ENCODE measurements at places on chromosomes 4 and X.
A peak's percentile ranks its signal among the peaks of the same experiment; 100 is the strongest.

DNA sequence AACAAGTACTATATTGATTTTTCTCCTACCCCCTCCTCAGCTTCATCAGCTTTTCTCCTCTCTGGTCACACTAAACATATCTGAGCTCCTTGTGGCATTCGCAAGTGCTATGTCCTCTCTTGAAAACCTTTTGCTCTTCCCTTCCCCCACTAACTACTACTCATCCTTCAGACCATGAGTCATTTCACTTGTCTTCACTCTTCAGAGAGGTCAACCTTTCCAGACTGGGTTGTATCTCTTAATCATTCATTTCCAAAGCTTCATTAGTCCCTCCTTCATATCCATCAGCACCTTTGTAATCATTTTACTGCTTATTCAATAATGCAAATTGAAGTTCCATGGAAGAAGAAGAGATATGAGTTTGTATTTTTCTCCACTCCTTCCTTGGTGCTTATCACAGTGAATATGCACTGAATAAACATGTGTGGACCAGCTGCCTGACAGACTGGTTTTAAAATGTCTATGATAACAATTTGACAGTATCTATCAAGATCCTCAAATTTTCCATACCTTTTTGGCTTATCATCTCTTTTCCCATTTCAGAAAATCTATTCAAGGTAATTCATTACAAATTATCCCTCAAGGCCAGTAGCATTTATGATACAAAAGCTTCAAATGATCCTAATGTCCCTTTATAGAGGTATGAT is 28.4 kb downstream of the DDX60L start:
- no peak overlapping the region for H3K4me3 ChIP-seq
- peaks cover 36% of the 10 kb centered on the region for H3K36me3 ChIP-seq

DNA sequence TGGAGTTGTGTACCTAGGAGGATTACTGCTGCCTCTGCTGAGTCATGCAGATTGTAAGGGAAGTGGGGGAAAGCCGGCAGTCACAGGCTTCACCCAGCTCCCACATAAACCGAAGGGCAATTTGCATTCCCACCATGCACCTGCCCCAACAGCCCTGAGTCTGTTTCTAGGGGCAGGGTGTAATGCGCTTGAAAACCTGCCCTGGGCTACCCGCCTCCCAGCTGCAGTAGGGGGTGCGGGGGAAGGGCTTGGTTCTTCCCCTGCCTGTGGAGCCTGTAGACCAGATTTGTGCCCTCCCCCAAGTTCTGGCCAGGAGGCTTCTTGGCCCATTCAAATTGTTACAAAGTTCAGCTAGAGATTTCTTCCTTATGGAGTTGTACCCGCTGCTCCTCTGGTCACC is 269.2 kb upstream of the DDX53 start:
- no peak overlapping the region for H3K27ac ChIP-seq
- no peaks in the 10 kb centered on the region for H3K27me3 ChIP-seq
- no peak overlapping the region for H3K4me3 ChIP-seq
- no peaks in the 10 kb centered on the region for H3K36me3 ChIP-seq
- no peak for DNase-seq
- no peaks in the 10 kb centered on the region for H3K4me1 ChIP-seq

GRCh38 chr4:89519771-89520320 is 212.2 kb upstream of the GPRIN3 start:
- no peak overlapping the region for H3K4me3 ChIP-seq
- no peak overlapping the region for H3K27ac ChIP-seq
- no peak for DNase-seq
- no peaks in the 10 kb centered on the region for H3K27me3 ChIP-seq

GRCh38 chr4:120773641-120774040 is 148.9 kb downstream of the PRDM5 start:
- H3K4me3 ChIP-seq = no peak overlapping the region
- H3K27me3 ChIP-seq = no peaks in the 10 kb centered on the region
- no peaks in the 10 kb centered on the region for H3K4me1 ChIP-seq
- no peak for DNase-seq
- no peaks in the 10 kb centered on the region for H3K36me3 ChIP-seq
- H3K27ac ChIP-seq = no peak overlapping the region

- no peaks in the 10 kb centered on the region for H3K27me3 ChIP-seq
- H3K27ac ChIP-seq = no peak overlapping the region
- no peak for DNase-seq
- H3K4me1 ChIP-seq = no peaks in the 10 kb centered on the region
- no peaks in the 10 kb centered on the region for H3K36me3 ChIP-seq
These were observed 71.7 kb downstream of the FANCB start for GRCh38 chrX:14801136-14801535.

DNA sequence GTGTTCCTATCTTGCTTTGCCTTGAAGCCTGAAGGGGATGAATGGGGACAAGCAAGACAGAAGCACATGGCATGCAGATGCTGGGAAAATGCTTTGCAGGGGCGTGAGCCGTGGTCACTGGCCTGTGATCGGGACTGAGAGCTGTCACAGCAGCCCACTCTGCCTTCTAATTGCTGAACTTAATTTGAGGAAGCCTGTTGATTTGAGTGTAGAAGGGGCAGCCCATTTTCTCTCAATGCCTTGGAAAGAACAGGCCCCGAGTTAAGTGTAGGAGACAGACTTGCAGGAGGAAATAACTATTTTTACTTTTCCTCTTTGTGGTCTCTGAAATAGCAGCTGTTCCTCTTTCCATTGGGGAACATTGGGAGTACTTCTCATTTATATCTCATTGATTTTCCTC is 26.1 kb upstream of the TBC1D1 start:
- H3K4me1 ChIP-seq = no peaks in the 10 kb centered on the region
- no peak for DNase-seq
- no peak overlapping the region for H3K4me3 ChIP-seq
- H3K36me3 ChIP-seq = peaks cover 31% of the 10 kb centered on the region
- H3K27ac ChIP-seq = no peak overlapping the region

GRCh38 chr4:7861440-7861881 is 78.2 kb downstream of the AFAP1 start:
- no peaks in the 10 kb centered on the region for H3K4me1 ChIP-seq
- H3K27me3 ChIP-seq = no peaks in the 10 kb centered on the region
- H3K4me3 ChIP-seq = no peak overlapping the region
- H3K27ac ChIP-seq = no peak overlapping the region
- no peaks in the 10 kb centered on the region for H3K36me3 ChIP-seq
- DNase-seq = no peak

GRCh38 chrX:1244164-1245076 is 24.2 kb upstream of the CSF2RA start:
- H3K27ac ChIP-seq = no peak overlapping the region
- H3K4me3 ChIP-seq = no peak overlapping the region
- no peaks in the 10 kb centered on the region for H3K27me3 ChIP-seq
- DNase-seq = no peak
- H3K4me1 ChIP-seq = peaks cover 49% of the 10 kb centered on the region

GRCh38 chr4:99817309-99817890 is 773 bp downstream of the DAPP1 start:
- H3K4me1 ChIP-seq = peaks cover 18% of the 10 kb centered on the region
- peak overlapping the region; percentile 62 for H3K4me3 ChIP-seq
- DNase-seq = peak; percentile 62
- H3K27me3 ChIP-seq = no peaks in the 10 kb centered on the region
- no peaks in the 10 kb centered on the region for H3K36me3 ChIP-seq

- no peaks in the 10 kb centered on the region for H3K36me3 ChIP-seq
- H3K27ac ChIP-seq = no peak overlapping the region
- no peaks in the 10 kb centered on the region for H3K27me3 ChIP-seq
These were observed 84.6 kb upstream of the RPL34 start for GRCh38 chr4:108535757-108536156.

DNA sequence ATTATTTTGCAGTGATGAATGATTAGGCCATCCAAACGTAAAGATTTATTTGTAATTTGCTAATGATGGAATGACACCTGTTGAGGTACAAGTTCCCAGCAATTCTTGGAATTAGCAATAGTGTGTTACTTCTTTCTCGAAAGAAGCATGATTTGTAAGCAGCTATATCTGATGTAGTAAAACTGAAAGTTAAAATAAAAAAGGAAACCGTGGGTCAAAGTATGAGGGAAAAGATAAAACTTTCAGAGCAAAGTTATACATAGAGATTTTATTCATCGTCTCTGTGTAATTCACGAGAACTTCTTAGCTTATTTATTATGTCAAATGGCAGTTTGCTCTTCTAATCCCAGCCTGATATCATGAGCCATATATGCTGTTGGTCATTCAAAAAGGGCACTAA is 59.0 kb downstream of the NFKB1 start:
- peaks cover 8% of the 10 kb centered on the region for H3K4me1 ChIP-seq

DNA sequence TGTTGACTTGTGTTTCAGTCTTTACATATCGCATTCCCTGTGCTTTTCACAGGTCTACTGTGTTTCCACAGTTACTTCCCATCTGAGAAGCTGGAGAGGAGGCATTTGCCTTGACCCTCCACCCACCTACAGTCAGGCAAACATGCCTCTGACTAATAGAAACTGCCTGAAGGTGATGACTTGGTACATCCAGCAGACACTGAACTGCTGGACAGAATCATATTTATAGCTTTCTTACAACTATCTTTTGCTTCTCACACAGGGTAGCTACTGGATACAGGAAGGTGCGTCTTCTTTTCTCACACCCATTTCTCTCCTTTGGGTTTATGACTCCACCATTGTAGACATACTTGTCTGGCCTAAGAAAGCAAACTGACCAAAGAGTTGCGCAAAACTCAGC is 58.0 kb downstream of the VGLL1 start:
- no peaks in the 10 kb centered on the region for H3K27me3 ChIP-seq
- DNase-seq = no peak
- H3K36me3 ChIP-seq = no peaks in the 10 kb centered on the region
- no peak overlapping the region for H3K27ac ChIP-seq

DNA sequence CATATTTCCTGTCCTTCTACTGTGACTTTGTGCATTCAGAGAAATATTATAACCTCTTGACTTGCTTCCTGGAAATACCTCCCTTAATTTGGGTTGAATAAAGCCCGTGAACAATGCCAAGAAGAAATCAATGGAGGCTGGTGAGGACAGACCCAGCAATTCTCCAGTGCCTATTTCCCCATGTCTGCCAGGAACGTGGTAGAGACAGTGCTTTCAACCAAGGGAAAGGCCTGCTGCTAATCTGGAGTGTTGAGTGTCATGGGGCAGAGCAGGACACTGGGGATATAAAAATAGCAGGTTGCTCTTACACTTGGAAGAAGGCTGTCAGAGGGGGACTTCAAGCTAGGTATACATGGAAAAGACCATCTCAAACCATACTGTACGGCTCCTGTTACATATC is 19.9 kb downstream of the TSC22D3 start:
- no peaks in the 10 kb centered on the region for H3K27me3 ChIP-seq
- H3K4me3 ChIP-seq = no peak overlapping the region
- H3K36me3 ChIP-seq = no peaks in the 10 kb centered on the region
- H3K4me1 ChIP-seq = no peaks in the 10 kb centered on the region
- no peak overlapping the region for H3K27ac ChIP-seq
- DNase-seq = no peak

GRCh38 chr4:26238426-26238777 is 82.4 kb upstream of the RBPJ start:
- H3K27me3 ChIP-seq = no peaks in the 10 kb centered on the region
- no peak for DNase-seq
- no peak overlapping the region for H3K4me3 ChIP-seq
- no peaks in the 10 kb centered on the region for H3K4me1 ChIP-seq

GRCh38 chr4:145937971-145938611 is 532 bp downstream of the ZNF827 start:
- H3K36me3 ChIP-seq = no peaks in the 10 kb centered on the region
- H3K4me1 ChIP-seq = peaks cover 16% of the 10 kb centered on the region
- peak; percentile 33 for DNase-seq

- no peak overlapping the region for H3K4me3 ChIP-seq
- no peaks in the 10 kb centered on the region for H3K36me3 ChIP-seq
- no peaks in the 10 kb centered on the region for H3K4me1 ChIP-seq
- peak overlapping the region; percentile 41 for H3K27ac ChIP-seq
- H3K27me3 ChIP-seq = no peaks in the 10 kb centered on the region
- DNase-seq = no peak
These were observed 109.5 kb upstream of the MYOZ2 start for GRCh38 chr4:119025916-119026661.

DNA sequence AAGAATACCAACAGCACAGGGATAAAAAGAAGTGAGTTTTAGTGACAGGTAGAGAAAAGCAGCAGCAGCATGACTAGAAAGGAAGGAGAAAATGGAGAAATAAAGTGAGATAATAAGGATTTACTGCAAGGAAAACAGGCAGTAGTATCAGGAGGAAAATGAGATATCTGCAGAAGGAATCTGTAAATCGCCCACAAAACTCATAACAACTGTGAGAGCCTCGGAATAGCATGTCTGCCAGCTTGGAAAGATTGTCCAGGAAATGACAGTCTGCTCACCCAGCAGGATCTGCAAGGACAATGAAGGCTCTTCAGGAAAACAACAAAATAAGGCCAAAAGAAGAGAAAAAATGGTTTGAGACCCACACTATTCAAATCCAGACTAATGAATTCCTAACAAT is 47.4 kb downstream of the CXXC4 start:
- no peak overlapping the region for H3K27ac ChIP-seq
- no peak for DNase-seq
- no peaks in the 10 kb centered on the region for H3K27me3 ChIP-seq

- H3K27me3 ChIP-seq = peaks cover 8% of the 10 kb centered on the region
- DNase-seq = no peak
- no peaks in the 10 kb centered on the region for H3K4me1 ChIP-seq
- no peak overlapping the region for H3K27ac ChIP-seq
- no peak overlapping the region for H3K4me3 ChIP-seq
- no peaks in the 10 kb centered on the region for H3K36me3 ChIP-seq
These were observed 1.8 kb downstream of the CPZ start for GRCh38 chr4:8594097-8595038.

GRCh38 chr4:86968547-86968946 is 33.7 kb downstream of the AFF1 start:
- H3K27me3 ChIP-seq = no peaks in the 10 kb centered on the region
- peaks cover 3% of the 10 kb centered on the region for H3K4me1 ChIP-seq
- DNase-seq = no peak
- no peak overlapping the region for H3K4me3 ChIP-seq

- H3K36me3 ChIP-seq = no peaks in the 10 kb centered on the region
- no peak overlapping the region for H3K27ac ChIP-seq
- no peaks in the 10 kb centered on the region for H3K4me1 ChIP-seq
- H3K27me3 ChIP-seq = no peaks in the 10 kb centered on the region
These were observed 1130.9 kb upstream of the PRKX start for GRCh38 chrX:4844376-4844775.

DNA sequence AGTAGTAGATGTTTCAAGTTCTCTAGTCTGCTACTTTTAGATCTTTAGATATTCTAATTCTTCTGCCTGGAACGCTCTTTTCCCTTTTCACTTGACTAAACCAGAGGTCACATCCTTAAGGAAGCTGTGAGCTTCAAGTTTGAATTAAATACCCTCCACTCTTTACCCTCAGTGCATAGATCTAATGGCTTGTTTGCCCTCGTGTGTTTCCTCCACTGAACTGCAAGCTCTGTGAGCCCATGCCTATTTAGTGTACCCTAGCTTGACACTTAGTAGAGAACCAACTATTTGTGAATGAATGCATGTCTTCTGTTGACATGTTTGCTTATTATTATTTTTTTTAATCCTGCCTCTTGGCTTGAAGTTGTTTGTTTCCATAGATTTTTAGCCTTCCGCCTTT is 138.3 kb downstream of the PDE5A start:
- DNase-seq = peak; percentile 6
- no peak overlapping the region for H3K4me3 ChIP-seq
- peaks cover 11% of the 10 kb centered on the region for H3K36me3 ChIP-seq
- H3K4me1 ChIP-seq = no peaks in the 10 kb centered on the region
- no peak overlapping the region for H3K27ac ChIP-seq
